ENCODE measurements at places on chromosomes 11 and 22.
A peak's percentile ranks its signal among the peaks of the same experiment; 100 is the strongest.

DNA sequence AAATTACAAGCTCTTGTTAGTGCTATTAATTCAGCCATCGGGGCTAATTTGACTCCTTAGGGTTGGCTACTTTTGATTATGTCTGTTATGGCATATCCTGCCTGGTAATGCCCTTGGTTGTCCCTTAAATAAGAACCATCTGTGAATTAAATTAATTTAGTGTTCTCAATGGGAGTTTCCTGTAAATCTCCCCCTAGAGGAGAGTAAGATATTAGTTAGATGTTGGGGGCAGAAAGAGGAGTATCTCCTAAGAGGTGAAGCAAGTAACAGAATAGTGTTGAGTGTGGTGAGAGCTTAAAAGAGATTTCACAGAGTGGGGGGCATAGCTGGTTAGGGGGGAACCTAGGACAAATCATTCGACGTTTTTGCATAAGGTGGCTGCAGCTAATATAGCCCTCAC, 1126.9 kb downstream of the JRKL start:
- DNase-seq: no peak

- no peak for DNase-seq
Measured at GRCh38 chr11:130849215-130849568, 67.1 kb downstream of the SNX19 start.

GRCh38 chr11:44955015-44955738, 4.5 kb upstream of the TP53I11 start:
- DNase-seq: no peak

- no peak for DNase-seq
Measured at GRCh38 chr22:23801238-23801821, 14.6 kb downstream of the SMARCB1 start.

GRCh38 chr11:2892967-2893528, 7.5 kb upstream of the CDKN1C start:
- peak; percentile 28 for DNase-seq

DNA sequence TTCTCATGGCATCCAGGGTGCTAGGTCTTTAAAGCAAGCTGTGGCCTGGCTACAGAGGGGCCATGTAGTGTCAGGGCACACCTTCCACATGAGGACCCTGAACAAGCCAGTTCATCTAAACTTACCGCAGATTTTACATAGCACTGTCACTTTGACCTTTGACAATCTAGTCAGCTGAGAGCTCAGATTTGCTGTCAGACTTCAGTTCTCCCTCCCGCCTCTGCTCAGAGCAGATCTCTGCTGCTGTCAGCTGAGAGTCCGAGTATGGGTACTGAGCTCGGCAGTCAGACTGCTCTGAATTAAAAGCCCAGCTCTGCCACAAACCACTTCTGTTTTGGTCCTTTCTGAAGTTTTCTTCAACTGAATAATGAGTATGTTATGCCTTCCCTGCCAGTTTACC, 507.1 kb downstream of the SOX6 start:
- no peak for DNase-seq
